Activated T-helper 1 cell treated with anti-CD3 and anti-CD28 coated beads, Interleukin-12 subunit alpha, Interleukin-12 subunit beta, Interleukin-2, Interleukin-4 antibody, amounts not matched to agents 30 ng/mL and 10 ng/mL and 1 ng/mL, durations not matched to agents 14 hours and 24 hours and 36 hours (primary cell): ENCODE measurements at places on chromosomes 3 and 15. TPM values are rescaled to one million over a fixed set of nuclear protein-coding genes. Genes with fewer than 3 reads are reported as not detected.

The CFAP20DC gene
- 0.86 and 1.2 TPM in 2 replicates for total RNA-seq

- H3K36me3 ChIP-seq, result no peaks in the 10 kb centered on the region
- DNase-seq, result no peak
- no peak overlapping the region for H3K4me3 ChIP-seq
- peaks cover 11% of the 10 kb centered on the region for H3K27me3 ChIP-seq
- no peak overlapping the region for H3K27ac ChIP-seq
Measured at GRCh38 chr15:77533578-77534430, 98.9 kb downstream of the LINGO1 start.

GRCh38 chr15:100909565-100909964, 9.6 kb upstream of the LRRK1 start:
- no peaks in the 10 kb centered on the region for H3K4me1 ChIP-seq
- DNase-seq, result no peak
- H3K4me3 ChIP-seq, result no peak overlapping the region
- H3K36me3 ChIP-seq, result no peaks in the 10 kb centered on the region
- peaks cover 17% of the 10 kb centered on the region for H3K27me3 ChIP-seq

The FBLN2 gene
- total RNA-seq, result not detected in 2 replicates

- H3K27ac ChIP-seq, result no peak overlapping the region
- H3K4me1 ChIP-seq, result peaks cover 10% of the 10 kb centered on the region
- no peaks in the 10 kb centered on the region for H3K27me3 ChIP-seq
- H3K4me3 ChIP-seq, result no peak overlapping the region
Measured at GRCh38 chr3:178078953-178079352, 457.3 kb upstream of the KCNMB2 start.
